ENCODE measurements at places on chromosomes 4 and X.

GRCh38 chr4:1126506-1126905 is 13.1 kb upstream of the RNF212 start:
- DNase-seq, result no peak

DNA sequence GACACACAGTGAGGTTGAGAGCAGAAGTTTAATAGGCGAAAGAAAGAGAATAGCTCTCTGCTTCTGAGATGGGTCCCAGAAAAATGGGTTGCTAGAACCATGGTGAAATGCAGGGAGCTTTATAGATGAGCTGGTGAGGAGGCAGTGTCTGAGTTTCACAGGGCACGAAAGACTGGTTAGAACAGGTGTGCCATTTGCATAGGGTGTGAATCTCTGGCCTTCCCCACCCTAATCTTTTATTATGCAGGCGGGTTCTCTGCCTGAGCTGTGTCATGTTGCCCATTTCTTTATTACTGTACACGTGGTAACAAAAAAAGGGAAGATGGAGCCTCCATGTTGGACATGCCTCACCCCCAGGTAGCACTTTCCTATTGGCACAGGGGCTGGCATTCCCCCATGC is 39.1 kb downstream of the FUNDC1 start:
- DNase-seq, result no peak

- no peak for DNase-seq
Observed at GRCh38 chr4:54675721-54676461, 18.1 kb downstream of the KIT start.

- DNase-seq, result no peak
Observed at GRCh38 chr4:105509291-105509690, 35.4 kb upstream of the PPA2 start.

DNA sequence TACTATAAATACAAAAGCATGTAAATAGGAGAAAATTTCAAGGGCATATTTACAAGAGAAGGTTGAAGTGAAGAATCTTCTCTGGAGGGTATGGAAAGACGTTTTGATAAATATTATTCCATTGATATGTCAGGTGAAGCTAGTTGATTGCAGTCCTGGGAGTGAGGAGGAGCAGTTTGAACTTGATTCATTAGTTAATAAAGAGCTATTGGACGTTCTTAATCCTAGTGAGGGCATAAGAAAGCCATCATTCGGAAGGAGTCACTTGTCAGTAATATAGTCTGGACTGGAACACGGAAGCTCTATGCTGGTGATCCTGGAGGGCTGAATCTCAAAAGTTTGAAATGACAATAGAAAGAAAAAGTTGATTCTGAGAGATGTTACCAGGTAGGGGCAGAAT is 455.1 kb downstream of the PACRGL start:
- DNase-seq, result no peak

DNA sequence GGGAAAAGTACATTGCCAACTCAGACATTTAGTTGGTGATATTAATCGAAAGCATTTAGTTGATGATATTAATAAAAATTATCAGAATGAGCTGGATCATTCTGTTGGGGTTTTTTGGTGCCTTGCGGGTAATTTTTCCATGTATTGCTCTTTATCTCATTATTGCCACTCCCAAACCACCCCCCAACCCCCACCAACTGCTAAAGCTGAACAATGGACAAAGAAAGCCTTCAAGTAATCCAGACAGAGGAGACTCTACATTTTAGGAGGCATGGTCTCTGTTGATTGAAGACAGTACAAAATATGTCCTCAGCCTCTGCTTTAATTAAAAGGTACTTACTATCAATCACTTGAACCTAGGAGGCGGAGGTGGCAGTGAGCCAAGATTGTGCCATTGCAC is 22.5 kb downstream of the PDK3 start:
- DNase-seq, result no peak

- DNase-seq, result no peak
Observed at GRCh38 chr4:165079476-165079875, 25.8 kb downstream of the TRIM75 start.

- DNase-seq, result no peak
Observed at GRCh38 chrX:76126851-76127250, 46.0 kb upstream of the PBDC1 start.

GRCh38 chrX:1119275-1119674 is 93.2 kb downstream of the CRLF2 start:
- no peak for DNase-seq

DNA sequence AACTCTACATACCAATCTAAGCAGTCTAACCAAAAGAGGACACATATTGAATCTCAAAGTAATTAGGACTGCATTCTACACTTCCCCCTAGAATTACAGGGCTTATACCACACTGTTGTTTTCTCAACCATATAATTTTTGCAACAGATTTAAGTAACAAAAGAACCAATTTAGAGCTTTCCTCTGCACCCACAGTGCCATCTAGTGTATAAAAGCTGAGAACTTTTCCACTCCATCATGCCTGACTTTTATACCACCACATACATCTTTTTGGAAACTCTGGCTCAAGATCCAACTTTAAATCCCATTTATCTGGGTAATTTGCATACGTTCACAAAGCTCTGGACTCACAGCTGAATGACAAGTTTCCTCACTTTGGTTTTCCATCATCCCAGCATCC is 99.5 kb downstream of the EFHC2 start:
- no peak for DNase-seq

GRCh38 chr4:15668566-15669435 is 12.8 kb upstream of the FAM200B start:
- no peak for DNase-seq

GRCh38 chr4:147731580-147732517 is at the start of gene ARHGAP10:
TSS of gene ARHGAP10 (plus strand) at chr4:147732088. CDS start at chr4:147732302, 214 bp downstream.
- peak; percentile 13 for DNase-seq

DNA sequence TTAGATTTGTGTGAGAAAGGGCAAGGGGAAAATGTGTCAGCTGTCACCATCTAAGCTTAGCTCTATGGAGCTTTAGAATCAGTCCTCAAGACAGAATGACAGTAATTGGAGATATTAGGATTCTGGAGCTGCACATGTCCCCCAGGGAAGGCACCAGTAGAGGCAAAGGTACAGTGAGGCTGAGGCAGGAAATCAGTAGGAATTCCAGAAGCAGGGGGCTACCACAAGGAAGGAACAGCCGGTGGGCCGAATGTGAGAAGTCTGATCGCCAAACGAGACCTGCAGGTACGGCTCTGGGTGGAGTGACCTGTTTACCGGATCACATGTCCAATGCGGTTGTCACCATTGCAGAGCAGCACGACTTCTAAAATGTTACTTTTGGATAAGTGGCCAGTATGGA is 52.6 kb downstream of the RNF150 start:
- no peak for DNase-seq

DNA sequence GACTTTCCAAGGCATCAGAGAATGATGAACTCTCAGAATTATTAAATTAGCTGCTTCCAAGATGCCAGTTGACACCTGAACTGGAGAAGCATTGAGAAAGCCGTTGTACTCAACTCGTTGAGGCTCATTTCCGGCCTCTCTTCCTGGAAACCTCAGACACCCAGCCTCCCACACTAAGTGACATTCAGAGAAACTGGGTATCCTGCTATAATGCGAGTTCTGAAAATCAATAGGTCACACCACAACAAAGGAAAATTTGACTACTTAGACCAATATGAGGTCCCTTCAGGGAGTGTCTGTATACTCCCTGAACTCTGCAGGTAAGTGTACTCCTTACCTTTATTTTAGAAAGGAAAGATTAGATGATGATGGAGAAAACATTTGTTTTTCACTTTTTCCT is 51.2 kb downstream of the ENPEP start:
- DNase-seq, result no peak

DNA sequence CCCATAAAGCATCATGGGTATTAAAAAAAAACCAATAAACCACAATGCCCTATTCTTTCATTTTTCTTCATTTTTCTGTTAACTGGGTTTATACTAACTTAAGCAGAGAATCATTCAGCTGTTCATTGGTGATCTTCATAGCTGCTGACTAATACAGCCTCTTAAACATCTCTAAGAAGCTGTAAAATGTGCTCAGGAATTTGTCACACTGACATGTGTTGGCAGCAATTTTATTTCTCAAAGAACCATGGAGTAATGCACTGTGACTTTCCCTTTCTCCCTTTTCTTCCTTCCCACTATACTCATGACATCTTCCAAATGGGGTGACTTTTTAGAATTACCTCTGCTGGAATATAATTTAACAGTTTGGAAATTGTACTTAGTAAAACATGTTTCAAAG is 315.4 kb downstream of the ANTXR2 start:
- DNase-seq, result no peak

DNA sequence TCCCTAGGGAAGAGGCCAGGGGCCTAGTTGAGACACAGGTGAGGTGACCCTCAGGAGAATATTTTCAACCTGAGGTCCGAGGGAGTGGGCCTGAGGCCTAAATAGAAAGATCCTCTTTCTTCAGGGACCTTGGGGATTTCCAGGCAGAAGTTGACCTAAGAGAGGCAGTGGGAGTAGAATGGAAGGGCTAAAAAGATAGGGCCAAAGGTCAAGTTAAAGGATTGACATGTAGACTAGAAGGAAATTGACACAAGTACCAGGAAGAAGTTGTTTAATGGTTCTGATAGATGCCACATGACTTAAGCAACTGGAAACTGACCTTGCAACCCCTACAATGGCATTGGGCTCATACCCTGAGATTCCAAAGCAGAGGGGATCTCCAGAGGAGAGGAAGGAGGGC is 76.9 kb downstream of the SHROOM3 start:
- no peak for DNase-seq

DNA sequence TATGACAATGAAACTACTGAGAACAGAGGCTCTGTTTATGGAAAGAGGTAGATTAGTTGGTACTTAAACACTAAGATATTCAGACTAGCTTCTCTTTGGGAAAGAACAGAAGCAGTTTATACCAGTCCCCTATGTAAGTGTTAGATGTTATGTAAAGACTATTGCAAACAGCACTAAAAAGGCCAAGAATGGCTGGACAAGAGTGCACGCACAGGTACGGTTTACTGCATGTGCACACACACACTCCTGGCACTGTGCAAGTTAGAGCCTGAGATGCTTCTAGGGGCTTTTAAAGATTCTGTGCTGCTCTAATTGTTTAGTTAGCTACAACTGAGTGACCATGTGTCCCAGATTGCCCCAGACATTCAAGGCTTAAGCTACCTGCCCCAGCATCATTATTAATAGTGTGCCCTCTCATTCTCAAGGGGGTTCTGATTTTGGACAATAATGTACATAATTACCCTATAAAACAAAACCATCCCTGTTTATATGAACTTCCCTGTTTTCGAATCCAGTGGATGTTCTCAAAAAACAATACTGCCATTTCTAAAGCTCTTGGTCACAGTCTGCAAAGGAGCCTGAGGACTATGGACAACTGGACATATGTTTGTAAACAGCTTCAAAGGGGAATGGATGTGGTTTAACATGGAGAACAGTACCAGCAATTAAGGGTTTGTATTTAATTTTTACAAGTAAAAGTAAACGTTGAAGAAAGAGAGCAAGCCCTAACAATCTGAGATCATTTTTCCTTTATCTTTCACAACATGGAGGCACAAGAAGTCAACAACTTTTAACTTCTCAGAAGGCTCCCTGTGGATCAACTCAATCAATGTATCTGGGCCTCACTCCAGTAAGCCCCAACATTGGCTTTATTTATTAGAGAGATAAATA is 2.0 kb downstream of the SETD7 start:
- no peak for DNase-seq

DNA sequence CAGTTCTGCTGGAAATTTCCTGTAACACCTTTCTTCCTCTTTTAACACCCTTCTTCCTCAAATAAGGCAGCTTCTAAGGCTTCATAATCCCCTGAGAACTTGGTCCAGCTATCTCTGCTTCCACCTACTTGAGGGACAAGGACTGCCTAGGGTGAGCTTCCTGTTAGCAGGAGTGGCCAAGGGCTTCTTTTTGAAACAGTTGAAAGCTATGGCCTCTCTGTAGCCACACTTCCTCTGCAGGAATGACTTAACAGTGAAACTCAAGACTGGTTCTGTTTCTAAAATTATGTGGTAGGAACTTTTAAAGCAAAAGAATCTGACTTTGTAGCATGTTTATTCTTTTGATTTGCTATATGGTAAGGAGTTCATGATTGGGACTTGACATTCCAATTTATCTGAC is 108.5 kb upstream of the WDR1 start:
- no peak for DNase-seq

DNA sequence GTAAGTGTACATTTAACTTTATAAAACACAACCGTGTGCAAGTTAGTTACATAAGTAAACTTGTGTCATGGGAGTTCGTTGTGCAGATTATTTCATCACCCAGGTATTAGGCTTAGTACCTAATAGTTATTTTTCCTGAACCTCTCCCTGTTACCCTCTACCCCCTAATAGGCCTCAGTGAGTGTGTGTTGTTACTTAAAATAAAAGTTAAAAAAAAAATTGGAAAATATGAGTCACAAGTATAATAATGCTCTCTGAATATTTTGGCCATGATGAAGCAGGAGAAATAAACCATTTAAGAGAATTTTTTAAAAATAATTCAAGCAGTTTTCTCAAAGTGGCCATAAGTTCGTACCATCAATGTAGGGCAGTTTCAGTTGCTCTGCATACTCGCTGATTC is 105.1 kb upstream of the GRID2 start:
- DNase-seq, result no peak

DNA sequence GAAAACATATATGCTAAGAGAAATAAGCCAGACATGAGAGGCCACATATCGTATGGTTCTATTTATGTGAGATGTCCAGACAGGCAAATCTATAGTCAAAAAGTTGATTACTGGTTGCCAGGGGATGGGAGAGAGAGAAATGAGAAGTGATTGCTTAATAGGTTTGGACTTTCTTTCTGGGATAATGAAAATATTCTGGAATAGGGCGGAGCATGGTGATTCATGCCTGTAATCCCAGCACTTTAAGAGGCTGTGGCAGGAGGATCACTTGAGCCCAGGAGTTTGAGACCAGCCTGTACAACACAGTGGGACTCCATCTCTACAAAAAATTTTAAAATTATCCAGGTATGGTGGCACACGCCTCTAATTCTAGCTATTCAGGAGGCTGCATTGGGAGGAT is 22.4 kb downstream of the RBM47 start:
- no peak for DNase-seq

GRCh38 chrX:47662144-47662657 is 3.2 kb upstream of the UXT start:
- DNase-seq, result no peak

- no peak for DNase-seq
Observed at GRCh38 chrX:52574416-52575275, 57.8 kb upstream of the XAGE1B start.

DNA sequence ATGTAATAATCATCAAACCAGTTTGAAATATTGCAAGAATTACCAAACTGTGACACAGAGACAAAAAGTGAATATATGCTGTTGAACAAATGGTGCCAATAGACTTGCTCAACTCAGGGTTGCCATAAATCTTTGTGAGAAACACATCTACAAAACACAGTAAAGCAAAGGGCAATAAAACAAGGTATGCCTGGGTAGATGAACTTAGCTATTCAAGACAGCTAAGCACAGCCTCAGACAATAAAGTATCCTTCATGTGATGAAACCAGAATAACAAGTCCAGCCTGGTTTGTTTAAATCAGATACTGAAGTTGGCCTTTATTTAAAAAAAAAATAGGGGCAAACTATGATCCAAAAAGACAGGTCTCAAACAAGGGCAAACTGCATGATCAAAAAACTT is 19.2 kb downstream of the LAMTOR3 start:
- DNase-seq, result no peak

Measured in caudate nucleus (tissue), 63 donors.